ENCODE measurements at places on chromosomes 13 and 19. TPM values are rescaled to one million over a fixed set of nuclear protein-coding genes. Genes with fewer than 3 reads are reported as not detected.

Gene KLHL26
- total RNA-seq: 7.0 TPM

Gene PGLYRP2
- not detected for total RNA-seq

Gene TRPM4
- 4.7 TPM for total RNA-seq

Gene DACT3
- 14.5 TPM for total RNA-seq

Gene ZNF526
- 6.4 TPM for total RNA-seq

Gene SLC25A42
- total RNA-seq: 12.6 TPM

Gene RUBCNL
- 5.8 TPM for total RNA-seq

Gene SRRM5
- total RNA-seq: not detected

Gene SLITRK5
- total RNA-seq: 48.2 TPM

Gene C1QTNF9B
- total RNA-seq: not detected
